ENCODE measurements at places on chromosomes 6 and 20. TPM values are rescaled to one million over a fixed set of nuclear protein-coding genes. Genes with fewer than 3 reads are reported as not detected.

The LY6G6C gene
- 0.28 TPM for total RNA-seq

The CDH26 gene
- 5.4 TPM for total RNA-seq

The PROKR2 gene
- not detected for total RNA-seq

The SSTR4 gene
- not detected for total RNA-seq

The COL11A2 gene
- total RNA-seq, result 127 TPM

The SLC39A7 gene
- total RNA-seq, result 108 TPM

DNA sequence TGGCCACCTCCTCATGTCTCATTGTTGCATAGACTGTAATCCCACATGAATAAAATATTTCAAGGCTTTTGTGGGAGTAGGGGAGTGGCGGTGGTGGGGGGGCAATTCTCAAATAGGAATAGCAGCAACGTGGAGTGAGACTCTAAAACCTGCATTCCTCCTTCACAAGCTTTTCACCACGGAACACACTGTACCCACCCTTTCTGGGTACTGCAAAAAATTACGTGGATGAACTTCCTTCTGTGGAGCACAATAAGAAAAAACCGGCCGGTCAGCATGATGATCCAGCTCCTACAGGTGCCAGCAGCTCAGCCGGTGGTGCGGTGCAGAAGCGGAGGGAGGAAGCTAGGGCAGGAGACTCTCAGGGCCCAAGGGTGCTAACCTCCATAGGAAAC is 930 bp upstream of the RRAGD start:
- no peak for DNase-seq

DNA sequence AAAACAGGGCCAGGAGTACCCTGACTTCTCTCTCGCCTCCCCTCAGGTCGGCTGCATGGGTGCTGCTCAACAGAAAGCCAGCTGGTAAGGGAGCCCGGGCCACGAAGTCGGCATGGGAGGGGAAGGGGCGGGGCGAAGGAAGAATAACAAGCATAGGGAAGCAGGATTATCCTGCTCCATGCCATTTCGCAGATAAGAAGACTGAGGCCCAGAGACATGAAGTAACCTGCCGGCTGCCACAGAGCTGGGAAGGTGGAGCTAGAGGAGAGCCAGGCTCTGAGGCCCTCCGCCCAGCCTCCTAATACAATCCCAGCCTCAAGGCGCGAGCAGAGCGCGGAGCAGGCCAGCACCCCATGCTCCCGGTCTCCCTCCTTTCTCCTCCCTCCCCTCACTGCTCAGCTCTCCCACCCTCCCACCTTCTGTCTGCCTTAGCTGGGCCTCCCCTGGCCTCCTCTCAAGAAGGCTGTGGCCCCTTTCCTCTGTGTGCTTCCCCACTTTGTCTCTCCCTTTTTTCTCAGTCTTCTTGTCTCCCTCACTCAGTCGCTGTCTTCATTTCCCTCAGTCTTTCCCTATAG is 13.2 kb upstream of the HMGA1 start:
- DNase-seq, result no peak

GRCh38 chr6:75747152-75747992 is 1.7 kb upstream of the MYO6 start:
- DNase-seq, result no peak

DNA sequence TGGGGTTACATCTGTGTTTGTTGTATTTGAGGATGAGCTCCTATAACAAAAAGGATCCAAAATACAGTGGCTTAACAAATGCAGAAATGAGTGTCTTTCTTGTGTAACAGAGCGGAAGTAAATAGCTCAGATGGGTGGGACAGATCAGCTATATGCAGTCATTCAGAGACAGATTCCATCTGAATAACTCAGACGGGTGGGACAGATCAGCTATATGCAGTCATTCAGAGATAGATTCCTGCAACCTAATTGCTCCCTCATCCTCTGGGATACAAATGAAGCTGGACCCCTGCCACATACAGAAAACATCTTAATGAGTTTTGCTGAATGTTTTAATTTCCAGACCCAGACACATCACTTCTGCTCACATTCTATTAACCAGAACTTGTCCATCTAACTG is 332.3 kb downstream of the BCKDHB start:
- no peak for DNase-seq
